Activated naive CD8-positive, alpha-beta T cell treated with anti-CD3 and anti-CD28 coated beads, Interleukin-2, amount 10 ng/mL, durations not matched to agents 7 days and 5 days (primary cell): ENCODE measurements at places on chromosomes 7 and 10. TPM values are rescaled to one million over a fixed set of nuclear protein-coding genes. Genes with fewer than 3 reads are reported as not detected.

DNA sequence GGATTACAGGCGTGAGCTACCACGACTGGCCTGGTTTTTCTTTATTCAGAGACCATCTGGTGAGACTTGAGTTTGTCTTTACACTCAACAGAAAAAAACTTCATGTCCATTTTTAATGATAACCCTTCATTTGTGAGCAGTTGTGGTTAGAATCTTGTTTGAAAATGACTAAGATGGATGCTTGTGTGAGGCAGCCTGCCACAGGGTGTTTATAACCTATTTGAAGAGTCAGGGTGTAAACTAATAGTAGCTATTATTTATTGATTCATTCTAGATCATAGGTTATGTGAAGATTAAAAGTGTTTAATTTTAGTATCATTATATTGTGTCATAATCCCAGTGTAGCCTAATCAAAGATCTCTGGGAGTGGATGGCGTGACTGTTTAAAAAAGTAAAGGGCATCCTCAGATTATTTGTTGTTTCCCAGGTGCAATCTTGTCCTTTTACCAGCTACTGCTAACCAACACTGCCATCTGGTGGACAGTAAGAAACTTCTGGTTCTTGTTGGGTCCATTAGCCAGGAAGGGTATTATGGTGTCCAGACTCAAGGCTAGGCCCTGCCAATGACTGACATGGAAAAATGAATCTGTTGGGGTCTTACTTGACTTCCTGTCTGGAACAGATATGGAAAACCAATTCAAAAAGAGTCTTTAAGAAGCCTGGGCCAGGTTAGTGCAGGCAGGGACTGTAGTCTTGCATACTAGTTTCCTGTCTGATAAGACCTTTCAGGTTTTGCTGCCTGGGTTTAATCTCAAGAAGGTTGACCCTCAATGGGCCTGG, 24.9 kb downstream of the NRBF2 start:
- DNase-seq = no peak

- DNase-seq = no peak
Measured at GRCh38 chr10:129730272-129730992, 233.6 kb downstream of the EBF3 start.

GRCh38 chr7:2199528-2199927, 33.2 kb downstream of the MAD1L1 start:
- no peak for DNase-seq

Gene CYP2C18
- not detected for total RNA-seq

Gene EPHB6
- 20.1 TPM for total RNA-seq

- DNase-seq = peak; percentile 24
Measured at GRCh38 chr7:44284216-44284615, 41.2 kb downstream of the CAMK2B start.

GRCh38 chr10:127300868-127301321, 104.5 kb upstream of the INSYN2A start:
- no peak for DNase-seq
